ENCODE measurements at places on chromosomes 4 and X.
A peak's percentile ranks its signal among the peaks of the same experiment; 100 is the strongest.

DNA sequence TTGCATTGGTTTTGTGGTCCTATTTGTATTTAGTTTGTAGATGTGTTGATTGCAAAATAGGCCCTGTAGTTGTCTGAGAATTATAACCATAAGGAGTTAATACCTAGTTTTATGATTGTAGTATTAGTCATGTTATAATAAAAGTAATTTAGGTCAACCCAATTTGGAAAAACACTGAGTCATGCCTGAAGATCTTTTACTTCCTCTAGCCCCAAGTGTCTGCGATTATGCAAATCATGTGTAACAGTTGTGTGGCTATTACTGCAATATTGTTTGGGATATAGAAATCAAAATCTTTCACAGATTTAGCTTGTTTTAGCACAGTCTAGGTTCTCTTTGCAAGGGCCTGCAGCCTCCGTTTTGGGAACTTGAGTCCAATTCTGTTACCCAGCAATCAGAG, 12.6 kb downstream of the SRD5A3 start:
- peak; percentile 25 for DNase-seq

GRCh38 chrX:31323658-31324057, 251.8 kb upstream of the FTHL17 start:
- no peak for DNase-seq

GRCh38 chrX:68203646-68204045, 229.6 kb downstream of the OPHN1 start:
- no peak for DNase-seq

GRCh38 chr4:37068580-37068979, 176.0 kb upstream of the NWD2 start:
- DNase-seq = no peak

GRCh38 chr4:140533951-140534480, 10.0 kb downstream of the ELMOD2 start:
- no peak for DNase-seq

GRCh38 chr4:154344686-154345085, 146.9 kb downstream of the DCHS2 start:
- no peak for DNase-seq

GRCh38 chr4:184000457-184001396, 95.6 kb downstream of the STOX2 start:
- DNase-seq = no peak

GRCh38 chr4:133474501-133474900, 325.4 kb downstream of the PCDH10 start:
- DNase-seq = no peak

GRCh38 chr4:84151574-84151973, 347.5 kb downstream of the NKX6-1 start:
- DNase-seq = no peak

DNA sequence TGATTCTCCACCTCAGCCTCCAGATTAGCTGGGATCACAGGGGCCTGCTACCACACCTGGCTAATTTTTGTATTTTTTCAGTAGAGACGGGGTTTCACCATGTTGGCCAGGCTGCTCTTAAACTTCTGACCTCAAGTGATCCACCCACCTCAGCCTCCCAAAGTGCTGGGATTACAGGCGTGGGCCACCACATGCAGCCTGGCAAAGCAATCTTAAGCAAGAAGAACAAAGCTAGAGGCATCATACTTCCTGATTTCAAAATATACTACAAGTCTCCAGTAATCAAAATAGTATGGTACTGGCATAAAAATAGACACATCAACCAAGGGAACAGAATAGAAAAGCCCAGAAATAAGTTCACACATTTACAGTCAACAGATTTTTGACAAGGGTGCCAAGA, 12.8 kb upstream of the F8A1 start:
- DNase-seq = no peak

GRCh38 chr4:92328095-92328494, 24.3 kb downstream of the GRID2 start:
- DNase-seq = no peak

DNA sequence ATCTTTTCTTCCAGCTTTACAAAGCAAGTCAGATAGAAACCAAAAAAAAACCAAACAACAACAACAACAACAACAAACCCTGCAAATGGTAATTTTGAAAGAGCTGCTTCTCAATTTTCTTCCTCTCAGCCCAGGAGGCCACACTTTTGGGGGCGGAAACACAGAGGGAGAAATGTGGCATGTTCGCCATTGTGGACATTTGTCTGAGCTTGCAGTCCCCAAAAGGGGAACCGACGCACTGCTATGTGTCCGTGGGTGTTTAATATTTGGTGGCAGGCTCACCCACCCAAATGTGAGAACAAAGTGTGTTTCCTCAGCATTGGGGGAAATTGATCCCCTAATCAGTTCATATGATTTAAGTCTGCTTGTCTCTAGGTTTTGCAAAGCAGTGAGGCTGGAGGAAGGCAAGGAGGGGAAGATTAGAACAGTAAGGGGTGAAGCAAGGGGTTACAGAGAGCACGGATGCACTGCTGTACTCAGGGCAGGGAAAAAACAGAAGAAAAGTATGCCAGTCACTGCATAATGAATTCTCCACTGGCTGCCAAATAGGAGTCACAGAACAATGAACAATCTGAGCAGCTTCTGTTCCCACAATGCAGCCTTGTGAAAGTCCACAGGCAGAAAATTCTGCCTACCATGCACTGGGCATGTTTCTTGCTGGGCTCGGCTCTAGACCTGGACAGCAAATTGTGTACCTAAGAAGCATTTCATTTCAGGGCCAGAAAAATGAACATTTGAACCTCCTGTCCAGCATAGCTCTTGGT, 74.7 kb upstream of the GPM6B start:
- no peak for DNase-seq

- DNase-seq = peak; percentile 28
Measured at GRCh38 chr4:2253160-2254084, 8.5 kb downstream of the MXD4 start.

- no peak for DNase-seq
Measured at GRCh38 chrX:119871245-119871598, 311 bp downstream of the RNF113A start.

DNA sequence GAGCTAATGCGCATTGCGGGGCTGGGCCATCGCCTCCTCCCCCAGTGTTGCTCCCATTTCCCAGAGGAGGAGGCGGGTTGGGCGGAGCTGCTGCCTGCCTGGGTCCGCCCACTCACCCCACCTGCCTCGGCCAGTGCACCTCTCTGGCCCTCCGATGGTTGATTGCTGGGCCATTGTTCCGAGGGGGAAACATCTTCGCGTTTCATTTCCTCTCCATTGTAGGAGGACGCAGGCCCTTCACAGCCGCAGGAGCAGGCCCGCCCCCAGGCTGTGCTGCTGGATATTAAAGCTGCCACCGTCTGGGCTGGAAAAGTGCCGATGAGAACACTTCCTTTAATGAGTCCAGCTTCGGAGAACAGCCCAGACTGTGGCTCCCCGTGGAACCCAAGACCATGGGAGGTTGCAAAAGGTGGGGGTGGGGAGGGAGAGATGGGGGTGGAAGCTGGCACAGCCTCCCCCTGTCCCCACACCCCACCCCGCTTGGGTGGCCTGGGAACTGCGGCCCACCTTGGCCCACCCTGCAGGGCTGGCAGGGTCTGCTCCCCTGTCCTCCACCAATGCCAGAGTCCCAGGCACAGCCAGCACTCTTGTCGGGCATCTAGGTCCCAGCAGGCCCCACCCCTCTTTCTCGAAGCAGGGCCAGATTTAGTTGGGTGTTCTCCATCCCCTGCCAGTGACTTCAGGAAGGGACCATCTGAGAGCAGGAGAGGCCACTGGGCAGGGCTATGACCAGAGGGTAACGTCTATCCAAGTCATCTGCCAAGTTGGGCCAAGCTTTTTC, 96.6 kb downstream of the ADRA2C start:
- DNase-seq = no peak

DNA sequence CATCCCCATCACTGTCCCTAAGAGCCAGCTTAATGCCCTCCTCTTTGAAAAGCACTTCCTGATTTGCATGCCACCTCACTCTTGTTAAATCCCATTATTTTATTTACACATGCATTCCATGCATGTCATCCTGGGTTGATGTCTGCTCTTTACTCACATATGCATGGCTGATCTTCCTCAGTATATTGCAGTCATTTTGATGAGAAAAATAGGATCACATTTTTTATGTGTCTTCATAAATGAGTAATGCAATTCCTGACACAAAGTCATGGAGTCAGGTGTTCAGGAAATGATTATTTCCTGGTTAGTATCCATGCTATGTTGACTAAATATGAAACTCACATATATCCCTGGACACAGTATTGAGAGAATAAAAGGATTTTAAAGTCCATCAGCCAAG, 204.7 kb downstream of the SLIT2 start:
- peak; percentile 47 for DNase-seq

GRCh38 chrX:20116577-20117240, at the start of gene MAP7D2:
Gene MAP7D2, minus strand, starts transcription at chrX:20116907. Its CDS starts 28 bp downstream, at chrX:20116879.
- no peak for DNase-seq

DNA sequence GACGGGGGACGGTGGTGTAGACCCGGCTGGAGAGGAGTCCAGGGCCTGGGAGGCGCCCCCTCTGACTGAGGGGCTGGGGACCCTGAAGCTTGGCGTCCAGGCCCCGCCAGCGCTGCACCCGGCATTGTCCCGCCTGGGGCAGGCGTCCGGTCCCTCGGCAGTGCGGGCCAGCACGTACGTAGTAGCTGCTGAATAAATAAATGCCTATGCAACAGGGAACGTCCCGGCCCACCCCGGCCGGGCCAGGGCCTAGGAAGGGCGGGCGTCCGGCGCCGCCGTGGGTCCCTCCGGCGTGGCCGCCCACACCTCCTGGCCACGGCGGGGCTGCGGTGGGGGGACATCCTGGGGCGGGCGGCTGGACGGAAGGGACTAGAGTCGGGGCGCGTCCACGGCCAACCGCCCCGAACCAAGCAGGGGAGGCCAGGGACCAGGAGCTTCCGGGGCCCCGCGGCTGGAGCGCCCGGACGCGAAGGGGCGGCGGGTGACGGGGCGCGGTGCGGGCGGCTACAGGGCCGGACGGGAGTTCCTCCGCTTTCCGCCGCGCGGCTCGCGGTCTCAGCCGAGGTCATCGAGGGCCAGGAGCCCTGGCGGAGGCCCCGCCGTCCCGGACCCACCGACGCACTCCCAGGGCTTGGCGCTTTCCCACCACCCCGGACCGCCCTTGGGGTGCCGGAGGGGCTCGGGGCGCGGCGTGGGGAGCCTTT, 886 bp upstream of the WWC2 start:
- DNase-seq = no peak

GRCh38 chr4:165094873-165095272, 17.8 kb downstream of the TMEM192 start:
- no peak for DNase-seq

All from SJSA1 (cell line).